Right kidney (tissue), 9 donors: ENCODE measurements at places on chromosomes 12 and 14.

GRCh38 chr12:100365411-100365810 lies 8.5 kb downstream of the SLC17A8 start:
- no peak for DNase-seq

- DNase-seq: no peak
Measured at GRCh38 chr14:89479802-89480201, 62.8 kb upstream of the FOXN3 start.

DNA sequence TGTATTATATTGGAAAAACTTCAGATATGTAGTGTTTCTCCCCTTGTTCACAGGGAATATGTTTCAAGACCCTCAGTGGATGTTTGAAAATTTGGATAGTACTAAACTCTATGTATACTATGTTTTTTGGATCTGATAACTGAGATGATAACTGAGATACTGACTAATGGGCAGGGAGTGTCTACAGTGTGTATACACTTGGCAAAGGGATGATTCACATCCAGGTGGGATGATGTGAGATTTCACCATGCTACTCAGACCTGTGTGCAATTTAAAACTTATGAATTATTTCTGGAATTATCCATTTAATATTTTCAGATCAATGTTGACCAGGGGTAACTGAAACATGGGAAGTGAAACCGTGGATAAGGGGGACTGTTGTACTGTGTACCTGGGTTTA lies 13.8 kb downstream of the RAD51B start:
- DNase-seq: no peak

DNA sequence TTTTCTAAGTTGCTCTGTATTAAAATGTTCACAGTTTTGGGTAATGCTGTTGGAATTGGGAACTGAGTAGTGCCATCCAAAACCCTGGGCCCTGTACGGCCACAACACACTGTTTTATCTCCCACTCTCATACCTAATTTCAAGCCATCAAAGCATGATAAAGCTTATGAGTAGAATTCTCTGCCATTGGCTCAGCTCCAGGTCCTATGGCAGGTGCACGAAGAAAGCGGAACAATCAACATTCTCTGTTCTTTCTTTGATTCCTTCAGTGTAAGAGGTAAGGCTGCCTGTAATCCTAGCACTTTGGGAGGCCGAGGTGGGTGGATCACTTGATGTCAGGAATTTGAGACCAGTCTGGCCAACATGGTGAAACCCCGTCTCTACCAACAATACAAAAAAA lies 394.9 kb downstream of the CCDC91 start:
- DNase-seq: no peak

GRCh38 chr12:117313926-117314325 lies 47.5 kb downstream of the NOS1 start:
- no peak for DNase-seq

GRCh38 chr14:81382517-81383225 lies 17.5 kb downstream of the STON2 start:
- DNase-seq: no peak

GRCh38 chr12:25653487-25654175 lies 100.5 kb upstream of the LMNTD1 start:
- DNase-seq: no peak

DNA sequence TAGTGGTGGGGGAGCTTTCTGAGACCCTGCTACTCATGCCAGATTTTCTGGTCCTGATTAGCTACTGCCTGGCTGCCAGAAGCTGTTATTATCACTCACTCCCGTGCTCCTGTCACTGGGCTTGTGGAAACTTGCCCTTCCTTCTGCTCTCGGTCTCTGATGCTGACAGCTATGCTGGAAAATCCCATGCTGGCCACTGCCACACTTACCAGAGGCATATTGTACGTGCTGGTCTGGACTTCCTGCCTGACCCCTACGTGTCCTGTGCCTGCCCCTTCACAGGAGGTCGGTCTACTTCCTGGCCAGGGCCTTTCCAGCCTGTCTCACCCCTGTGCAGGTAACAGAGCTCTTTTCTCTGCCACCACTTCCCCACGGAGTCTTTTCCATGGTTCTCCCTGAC lies 149.4 kb upstream of the PLEKHG7 start:
- no peak for DNase-seq

DNA sequence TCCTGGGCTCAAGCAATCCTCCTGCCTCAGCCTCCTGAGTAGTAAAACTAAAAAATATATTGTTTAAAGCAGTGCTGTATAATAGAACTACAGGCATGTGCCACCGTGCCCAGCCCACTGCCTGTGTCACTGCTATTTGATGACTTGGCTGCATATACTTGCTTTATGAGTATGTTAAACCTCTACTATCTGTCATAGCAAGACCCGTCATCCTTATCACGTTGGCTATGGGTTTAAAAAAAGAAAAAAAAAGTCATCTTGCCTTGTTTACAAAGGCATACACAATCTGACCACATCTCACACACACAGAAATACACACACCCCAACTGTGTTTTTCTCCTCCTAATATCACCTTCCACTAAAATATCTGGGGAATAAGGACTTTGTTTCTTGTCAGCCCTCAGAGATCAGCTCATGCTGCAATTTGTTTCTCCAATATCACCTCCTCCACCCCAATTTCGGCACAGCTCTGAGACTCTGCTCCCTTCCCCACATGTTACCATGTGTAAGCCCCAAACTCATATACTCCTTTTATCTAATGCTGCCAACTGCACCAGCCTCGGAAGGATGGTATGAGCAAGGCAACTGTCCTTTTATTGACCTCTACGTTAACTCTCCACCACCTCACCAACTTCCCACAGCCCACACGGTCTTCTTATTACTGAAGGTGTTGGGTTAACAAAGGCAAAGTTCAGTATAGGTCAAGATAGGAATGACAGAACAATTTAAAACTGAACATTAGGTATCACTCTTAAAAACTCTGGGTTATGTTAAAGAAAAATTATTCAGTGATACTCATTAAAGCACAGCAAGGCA lies 802 bp upstream of the TMPRSS12 start:
- DNase-seq: no peak

GRCh38 chr12:53500142-53500775 lies 824 bp upstream of the TARBP2 start:
- DNase-seq: no peak

DNA sequence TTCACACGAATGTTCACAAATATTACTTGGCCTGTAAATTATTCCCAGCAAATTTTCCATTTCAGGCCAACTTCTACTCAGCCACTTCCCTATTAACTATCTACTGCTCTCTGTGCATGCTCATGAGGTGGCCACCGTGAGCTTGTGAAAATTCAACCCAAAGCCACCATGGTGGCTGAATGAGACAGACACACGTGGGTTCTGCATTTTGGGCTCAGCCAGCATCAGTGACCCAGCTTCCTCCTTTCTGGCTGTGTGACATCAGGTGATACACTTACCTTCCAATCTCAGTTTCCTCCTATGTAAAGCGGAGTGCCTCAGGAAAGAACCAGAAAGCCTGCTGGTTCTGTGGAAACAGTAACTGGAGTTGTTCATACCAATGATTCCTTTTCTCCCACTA lies 175.8 kb downstream of the FOXN3 start:
- DNase-seq: no peak

- DNase-seq: no peak
Measured at GRCh38 chr14:74614508-74615495, 2.8 kb upstream of the LTBP2 start.

DNA sequence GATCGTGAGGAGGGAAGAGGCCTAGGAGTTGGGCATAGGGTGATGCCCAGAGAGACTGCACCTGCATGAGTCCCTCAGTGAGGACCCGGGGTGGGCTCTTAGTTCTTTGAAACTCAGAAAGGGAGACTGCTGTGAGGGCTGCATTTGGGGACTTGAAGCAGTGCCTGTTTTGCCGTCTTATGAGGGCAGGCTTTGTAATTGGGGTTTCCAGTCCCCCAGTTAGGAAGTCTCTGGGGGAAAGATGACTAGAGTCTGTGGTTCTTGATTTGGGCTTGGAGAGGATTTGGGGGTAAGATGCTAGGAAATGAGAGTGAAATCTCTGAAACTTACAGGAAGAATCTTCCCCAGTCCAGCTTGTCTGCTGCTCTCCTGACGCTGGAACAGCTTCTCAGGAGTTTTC lies 99.6 kb downstream of the ARF6 start:
- DNase-seq: no peak

- DNase-seq: no peak
Measured at GRCh38 chr12:8917751-8918150, 3.4 kb downstream of the PHC1 start.
